ENCODE measurements at places on chromosomes 5 and 9.

GRCh38 chr5:15474143-15474719 is 25.7 kb upstream of the FBXL7 start:
- DNase-seq: no peak

- no peak for DNase-seq
These were observed 82.8 kb downstream of the CAAP1 start for GRCh38 chr9:26809795-26810194.

GRCh38 chr9:113399646-113400200 is 1.4 kb downstream of the ALAD start:
- DNase-seq: no peak

GRCh38 chr9:136650648-136651047 is 12.1 kb upstream of the EGFL7 start:
- no peak for DNase-seq

DNA sequence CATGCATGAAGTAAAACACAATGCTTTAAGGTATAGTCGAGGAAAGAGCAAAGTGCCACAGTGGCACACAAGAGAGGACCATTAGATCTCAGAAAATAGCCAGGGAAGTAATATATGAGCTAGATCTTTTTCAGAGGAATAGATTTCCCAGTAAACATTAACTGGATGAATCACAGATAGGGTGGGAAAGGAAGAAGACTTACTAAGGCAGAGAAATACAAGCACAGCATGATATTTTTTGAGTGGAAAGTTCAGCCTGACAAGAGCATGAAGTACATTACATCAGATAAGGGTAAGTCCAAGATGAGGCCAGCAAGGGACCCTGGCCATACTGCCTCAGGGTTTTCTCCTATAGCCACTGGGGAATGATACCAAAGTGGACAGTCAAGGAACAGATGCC is 804.6 kb upstream of the DMAC1 start:
- DNase-seq: no peak

GRCh38 chr9:132192728-132193127 is 30.9 kb downstream of the NTNG2 start:
- DNase-seq: no peak

All from H1 (cell line).